Hematopoietic multipotent progenitor cell (in vitro differentiated cells): ENCODE measurements at places on chromosomes 6 and 20. TPM values are rescaled to one million over a fixed set of nuclear protein-coding genes. Genes with fewer than 3 reads are reported as not detected.

- no peak for DNase-seq
These were observed 1038.4 kb downstream of the EPHA7 start for GRCh38 chr6:92380803-92381601.

DNA sequence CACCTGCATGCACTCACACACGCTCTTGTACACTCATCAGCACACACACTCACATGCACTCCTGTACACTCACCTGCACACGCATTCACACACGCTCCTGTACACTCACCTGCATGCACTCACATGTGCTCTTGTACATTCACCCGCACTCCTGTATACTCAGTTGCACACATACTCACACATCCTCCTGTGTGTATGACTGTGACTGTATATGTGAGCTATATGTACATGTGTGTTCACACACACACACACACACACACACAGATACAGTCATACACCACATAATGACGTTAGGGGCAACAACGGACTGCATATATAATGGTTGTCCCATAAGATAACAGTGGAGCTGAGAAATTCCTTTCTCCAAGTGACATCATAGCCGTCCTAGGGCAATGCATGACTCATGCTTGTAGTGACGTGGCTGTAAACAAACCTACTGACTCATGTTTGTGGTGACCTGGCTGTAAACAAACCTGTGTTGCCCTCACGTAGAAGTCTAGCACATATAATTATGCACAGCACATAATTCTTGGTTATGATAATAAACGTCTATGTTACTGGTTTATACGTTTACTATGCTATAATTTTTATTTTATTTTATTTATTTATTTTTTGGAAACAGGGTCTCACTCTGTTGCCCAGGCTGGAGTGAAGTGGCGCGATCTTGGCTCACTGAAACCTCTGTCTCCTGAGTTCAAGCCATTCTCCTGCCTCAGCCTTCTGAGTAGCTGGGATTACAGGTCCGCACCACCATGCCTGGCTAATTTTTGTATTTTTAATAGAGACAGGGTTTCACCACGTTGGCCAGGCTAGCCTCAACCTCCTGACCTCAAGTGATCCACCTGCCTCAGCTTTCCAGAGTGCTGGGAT, 22.8 kb upstream of the TAF4 start:
- no peak for DNase-seq

DNA sequence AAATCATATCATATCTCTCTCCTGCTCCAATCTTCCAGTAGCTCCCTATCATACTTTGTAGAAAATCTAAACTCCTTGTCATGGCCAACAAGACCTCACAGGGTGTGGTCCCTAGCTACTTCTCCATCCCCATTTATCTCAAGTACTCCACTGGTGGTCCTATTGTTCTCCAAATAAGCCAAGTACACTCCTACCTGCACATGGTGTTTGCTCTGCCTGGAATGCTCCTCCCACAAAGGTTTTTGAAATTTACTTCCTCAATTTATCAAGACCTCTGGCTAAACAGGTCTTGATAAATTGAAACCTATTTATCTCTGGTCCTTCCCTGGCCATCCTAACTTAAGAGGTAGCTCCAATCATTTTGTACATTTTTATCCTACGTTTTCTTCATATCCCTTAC, 12.1 kb downstream of the TMX4 start:
- peak; percentile 20 for DNase-seq

DNA sequence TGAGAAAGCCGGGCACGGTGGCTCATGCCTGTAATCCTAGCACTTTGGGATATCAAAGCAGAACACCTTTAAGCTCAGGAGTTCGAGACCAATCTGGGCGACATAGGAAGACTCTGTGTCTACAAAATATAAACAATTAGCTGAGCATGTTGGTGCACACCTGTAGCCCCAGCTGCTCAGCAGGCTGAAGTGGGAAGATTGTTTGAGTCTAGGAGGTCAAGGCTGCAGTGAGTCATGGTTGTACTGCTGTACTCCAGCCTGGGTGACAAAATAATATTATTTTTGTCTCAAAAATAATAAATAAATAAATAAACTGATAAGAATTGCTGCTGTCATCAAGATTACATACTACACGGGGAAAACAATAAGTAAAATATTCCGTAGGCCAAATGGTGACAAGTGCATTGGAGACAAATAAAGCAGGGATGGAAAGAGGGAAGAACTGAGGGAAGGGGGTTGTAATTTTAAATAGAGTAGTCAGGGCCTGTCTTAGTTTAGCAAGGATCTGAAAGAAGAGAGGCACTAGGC, 14.0 kb upstream of the TOP1 start:
- no peak for DNase-seq

DNA sequence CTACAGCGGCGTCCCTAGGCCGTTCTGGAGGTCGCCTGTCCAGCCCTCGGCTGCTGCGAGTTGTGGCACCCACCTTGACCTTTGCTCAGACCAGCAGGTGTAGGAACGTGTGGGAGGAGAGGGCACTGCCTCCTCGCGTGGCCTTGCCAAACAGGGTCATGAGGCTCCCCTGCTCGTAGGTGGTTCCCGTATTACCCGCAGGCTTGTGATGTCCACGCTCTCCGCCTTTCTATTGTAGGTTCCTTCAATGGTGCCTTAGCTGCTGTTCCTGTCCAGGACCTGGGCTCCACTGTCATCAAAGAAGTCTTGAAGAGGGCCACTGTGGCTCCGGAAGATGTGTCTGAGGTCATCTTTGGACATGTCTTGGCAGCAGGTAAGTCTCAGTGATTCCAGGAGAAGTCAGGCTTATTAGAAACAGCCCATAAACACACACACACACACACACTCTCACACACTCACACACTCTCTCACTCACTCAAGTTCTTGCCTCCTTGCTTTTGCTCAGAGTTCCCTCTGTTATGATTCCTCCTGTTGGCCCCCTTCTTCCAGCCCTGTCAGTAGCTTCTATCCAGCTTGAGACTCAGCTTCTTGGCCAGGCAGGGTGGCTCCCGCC, 942 bp downstream of the ACAT2 start:
- DNase-seq, result peak; percentile 17

DNA sequence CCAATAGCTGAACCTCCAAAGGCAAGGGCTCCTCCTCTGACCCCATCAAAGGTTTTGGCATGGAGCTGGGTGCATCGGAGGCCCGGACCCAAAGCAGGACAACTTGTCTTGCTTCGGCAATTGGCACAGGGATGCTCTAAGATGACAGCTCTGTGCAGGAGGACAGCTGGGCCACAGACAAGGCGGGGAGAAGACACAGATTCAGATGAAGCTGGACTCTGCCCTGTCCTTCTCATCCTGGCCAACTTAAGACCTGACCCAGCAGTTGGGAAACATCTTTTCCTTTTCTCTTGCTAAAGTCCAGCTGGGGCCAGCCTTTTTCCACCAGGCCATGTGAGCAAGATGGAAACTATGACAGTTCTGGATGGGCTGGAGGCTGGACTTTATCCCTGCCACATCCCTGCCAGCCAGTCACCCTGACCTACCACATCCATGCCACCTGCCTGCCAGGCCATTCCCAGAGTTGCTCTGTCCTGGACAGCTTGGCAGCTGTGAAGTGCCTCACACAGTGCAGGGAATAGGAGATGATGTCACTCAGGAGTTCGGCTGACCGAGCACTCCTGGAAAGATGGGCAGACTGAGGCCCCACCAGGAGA, 12.7 kb upstream of the PSMF1 start:
- DNase-seq, result no peak

DNA sequence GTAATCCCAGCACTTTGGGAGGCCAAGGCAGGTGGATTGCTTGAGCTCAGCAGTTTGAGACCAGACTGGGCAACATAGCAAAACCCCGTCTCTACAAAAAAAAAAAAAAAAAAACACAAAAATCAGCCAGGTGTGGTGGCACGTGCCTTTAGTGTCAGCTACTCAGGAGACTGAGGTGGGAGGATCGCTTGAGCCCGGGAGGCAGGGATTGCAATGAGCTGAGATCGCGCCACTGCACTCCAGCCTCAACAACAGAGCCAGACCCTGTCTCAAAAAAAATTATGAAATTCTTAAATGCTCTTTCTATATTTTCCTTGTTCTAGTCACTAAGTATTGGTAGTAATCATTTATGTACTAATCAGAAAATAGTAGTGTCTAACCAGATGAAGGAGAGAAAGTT, 30.6 kb downstream of the SYTL3 start:
- DNase-seq, result no peak

- DNase-seq, result no peak
These were observed 811.3 kb downstream of the DHX35 start for GRCh38 chr20:39773380-39774000.

GRCh38 chr20:43776691-43777090, 49.9 kb upstream of the GTSF1L start:
- no peak for DNase-seq

GRCh38 chr6:156955494-156956183, 178.5 kb downstream of the ARID1B start:
- DNase-seq, result no peak

GRCh38 chr6:8336406-8337057, 98.8 kb downstream of the SLC35B3 start:
- no peak for DNase-seq

GRCh38 chr6:143374014-143374413, 76.5 kb downstream of the ADAT2 start:
- no peak for DNase-seq

DNA sequence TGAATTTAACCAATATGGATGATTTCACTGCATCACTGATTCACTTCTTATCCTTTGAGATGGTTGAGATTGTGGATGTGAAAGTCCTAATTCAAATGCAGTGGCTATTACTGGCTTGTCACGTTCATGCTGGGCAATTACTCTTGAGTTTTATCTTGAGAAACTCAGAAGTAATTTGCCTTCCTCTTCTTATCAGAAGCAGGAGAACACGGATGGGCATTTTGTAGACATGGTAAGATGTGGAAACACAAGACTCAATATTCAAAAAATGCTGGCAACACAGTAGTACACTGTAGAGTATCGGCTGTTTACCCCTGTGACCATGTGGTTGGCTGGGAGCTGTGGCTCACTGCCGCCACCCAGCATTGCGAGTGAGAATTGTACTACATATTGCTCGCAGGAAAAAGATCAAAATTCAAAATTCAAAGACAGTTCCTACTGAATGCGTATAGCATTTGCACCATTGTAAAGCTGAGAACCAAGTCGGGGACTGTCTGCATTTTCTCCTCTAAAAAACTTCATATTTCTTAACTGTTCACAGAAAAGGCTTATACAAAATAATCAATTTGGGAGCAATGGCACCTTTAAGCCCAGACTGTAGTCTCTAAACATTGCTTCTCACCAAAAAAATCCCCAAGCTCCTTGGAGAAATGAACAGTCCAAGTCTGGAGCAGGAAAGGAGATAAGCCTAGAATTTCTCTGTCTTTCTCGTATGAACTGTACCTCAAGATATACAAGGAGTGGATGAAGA, 61.9 kb upstream of the ELOVL5 start:
- peak; percentile 38 for DNase-seq

DNA sequence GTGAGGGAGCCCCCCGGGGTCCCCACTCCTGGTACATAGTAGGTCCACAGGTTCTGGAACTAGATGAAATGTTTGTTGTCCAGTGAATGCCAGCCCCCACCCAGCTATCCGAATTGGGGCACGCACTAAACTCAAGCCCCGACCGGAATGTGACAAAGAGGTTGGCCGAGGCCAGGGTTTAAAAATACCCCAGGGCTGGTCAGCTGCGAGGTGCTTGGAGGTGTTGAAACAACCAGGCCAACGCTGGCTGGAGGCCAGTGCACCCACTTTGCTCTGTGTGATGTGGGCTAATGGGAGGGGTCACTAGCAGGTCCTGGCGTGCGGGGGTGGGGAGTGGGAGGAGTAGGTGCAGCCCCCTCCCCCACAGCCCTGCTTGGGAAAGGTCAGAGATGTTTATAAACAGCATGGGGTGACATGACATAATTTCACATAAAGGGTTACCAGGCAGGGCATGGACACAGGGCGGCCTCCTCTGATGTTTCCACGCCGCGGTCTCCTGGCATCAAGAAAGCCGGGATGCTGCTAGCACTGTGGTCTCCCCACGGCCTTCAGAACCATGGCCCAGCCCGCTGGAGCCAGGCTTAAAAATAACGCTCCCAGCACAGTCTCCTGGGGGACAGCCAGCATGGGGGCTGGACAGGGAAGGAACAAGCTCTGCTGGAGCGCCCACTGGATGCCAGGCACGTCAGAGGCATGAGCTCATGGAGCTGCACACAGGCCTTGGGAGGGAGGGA, 111.2 kb upstream of the PTPN1 start:
- DNase-seq, result no peak

DNA sequence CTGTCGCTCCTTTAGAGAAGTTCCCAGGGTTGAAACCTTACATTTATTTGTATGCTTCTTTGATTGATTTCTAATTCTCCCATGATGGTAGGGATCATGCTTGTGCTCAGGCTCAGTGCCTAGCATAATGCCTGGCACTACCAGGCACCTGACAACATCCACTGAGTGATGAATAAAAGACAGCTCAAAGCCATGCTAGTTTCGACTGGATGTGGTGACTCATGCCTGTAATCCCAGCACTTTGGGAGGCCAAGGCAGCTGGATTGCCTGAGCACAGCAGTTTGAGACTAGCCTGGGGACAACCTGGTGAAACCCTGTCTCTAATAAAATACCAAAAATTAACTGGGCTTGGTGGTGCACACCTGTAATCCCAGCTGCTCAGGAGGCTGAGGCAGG, 11.6 kb upstream of the CD164 start:
- DNase-seq, result no peak

DNA sequence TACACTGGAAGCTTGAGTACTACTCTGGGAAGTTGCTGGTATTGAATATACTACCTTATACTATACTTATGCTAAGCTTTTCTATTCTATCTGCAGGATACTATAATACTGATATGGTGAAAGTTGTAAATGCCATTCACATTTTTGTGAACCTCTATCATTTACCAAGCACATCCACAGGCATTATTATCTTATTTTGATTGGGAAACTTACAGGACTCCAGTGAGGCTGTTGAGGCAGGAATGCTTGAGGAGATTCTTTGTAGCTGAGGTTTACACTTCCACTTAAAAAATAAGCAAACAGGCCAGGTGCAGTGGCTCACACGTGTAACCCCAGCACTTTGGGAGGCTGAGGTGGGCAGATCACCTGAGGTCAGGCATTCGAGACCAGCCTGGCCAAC, 442.9 kb downstream of the QKI start:
- DNase-seq, result no peak

DNA sequence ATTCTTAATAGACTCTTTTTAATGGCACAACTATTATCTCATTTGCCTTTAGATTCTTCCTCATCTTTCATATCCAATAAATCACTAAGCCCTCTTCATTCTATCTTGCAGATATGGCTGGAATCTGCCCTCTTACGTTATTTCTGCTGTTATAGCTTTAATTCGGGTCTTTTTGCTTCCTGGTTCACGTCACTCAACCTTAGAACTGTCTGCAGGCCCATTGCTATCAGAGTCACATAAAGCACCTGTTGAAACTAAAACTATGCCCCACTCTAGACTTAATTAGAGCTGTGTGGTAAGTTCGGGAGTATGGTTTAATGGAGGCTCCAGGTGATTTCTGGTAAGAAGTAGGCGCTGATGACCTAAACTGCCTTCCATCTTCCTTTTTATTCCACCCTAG, 988 bp downstream of the QRSL1 start:
- no peak for DNase-seq

HLA-DRB5 gene
- total RNA-seq, result 6.5 TPM

FHL5 gene
- total RNA-seq, result not detected

C6orf141 gene
- total RNA-seq, result 1.3 TPM

GLP1R gene
- total RNA-seq, result not detected

CAP2 gene
- total RNA-seq, result under 0.01 TPM

SLC2A10 gene
- 5.1 TPM for total RNA-seq

NKX2-4 gene
- not detected for total RNA-seq

PREX1 gene
- 92.6 TPM for total RNA-seq
